Activated CD8-positive, alpha-beta memory T cell treated with anti-CD3 and anti-CD28 coated beads, Interleukin-2, amount 10 ng/mL, durations not matched to agents 7 days and 5 days (primary cell): ENCODE measurements at places on chromosomes 3 and 15. TPM values are rescaled to one million over a fixed set of nuclear protein-coding genes. Genes with fewer than 3 reads are reported as not detected.

- H3K36me3 ChIP-seq, result no peaks in the 10 kb centered on the region
- H3K4me1 ChIP-seq, result no peaks in the 10 kb centered on the region
- no peak for DNase-seq
- H3K27me3 ChIP-seq, result peaks cover 15% of the 10 kb centered on the region
Measured at GRCh38 chr3:57464801-57465200, 79.3 kb downstream of the DNAH12 start.

GRCh38 chr15:88257311-88258092 lies 963 bp upstream of the NTRK3 start:
- H3K27me3 ChIP-seq, result peaks cover 82% of the 10 kb centered on the region
- DNase-seq, result no peak
- peak overlapping the region; percentile 1 for H3K27ac ChIP-seq
- no peaks in the 10 kb centered on the region for H3K36me3 ChIP-seq

DNA sequence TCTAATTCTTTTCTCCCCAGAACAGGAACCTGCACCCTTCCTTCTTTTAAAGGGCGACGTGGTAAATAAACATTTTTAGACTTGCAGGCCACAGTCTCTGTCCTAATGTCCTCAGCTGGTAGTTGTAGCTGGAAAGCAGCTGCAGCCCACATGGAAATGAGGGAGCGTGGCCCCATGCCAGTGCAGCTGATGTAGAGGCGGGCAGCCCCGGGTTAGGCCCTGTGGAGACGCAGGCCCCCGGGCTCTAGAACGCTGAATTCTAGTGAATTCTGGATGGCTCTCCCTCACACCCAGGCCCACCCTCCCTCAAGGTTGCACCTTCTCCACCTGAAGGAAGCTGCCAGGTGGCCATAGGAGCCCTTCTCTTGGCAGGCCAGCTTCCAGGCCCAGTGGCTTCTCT lies 52.3 kb downstream of the PGPEP1L start:
- peaks cover 19% of the 10 kb centered on the region for H3K4me1 ChIP-seq
- H3K27me3 ChIP-seq, result no peaks in the 10 kb centered on the region
- peaks cover 1% of the 10 kb centered on the region for H3K36me3 ChIP-seq
- DNase-seq, result no peak
- H3K4me3 ChIP-seq, result no peak overlapping the region

DNA sequence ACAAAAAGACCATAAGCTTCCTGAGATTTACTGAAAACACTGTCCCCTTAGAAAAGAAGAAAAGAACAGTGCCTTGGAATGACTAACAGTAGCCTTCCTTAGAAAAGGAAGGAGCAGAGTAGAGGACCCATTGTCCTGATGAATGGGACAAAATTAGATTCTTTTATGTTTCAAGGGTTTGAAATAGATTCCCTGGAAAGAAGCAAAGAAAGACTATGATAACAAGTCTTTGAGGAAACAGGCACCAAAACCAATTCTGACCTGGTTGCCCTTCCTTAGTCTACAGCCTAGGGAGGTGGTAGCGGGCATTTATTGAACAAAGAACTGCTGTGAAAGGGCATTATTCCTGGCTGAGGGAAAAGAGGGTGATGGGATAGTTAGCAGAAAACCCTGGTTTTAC lies 1024.8 kb downstream of the TBL1XR1 start:
- no peaks in the 10 kb centered on the region for H3K36me3 ChIP-seq
- no peaks in the 10 kb centered on the region for H3K27me3 ChIP-seq
- H3K4me1 ChIP-seq, result no peaks in the 10 kb centered on the region
- H3K27ac ChIP-seq, result no peak overlapping the region
- H3K4me3 ChIP-seq, result no peak overlapping the region
- no peak for DNase-seq

GRCh38 chr3:27380433-27381357 lies 11.5 kb upstream of the NEK10 start:
- peaks cover 28% of the 10 kb centered on the region for H3K36me3 ChIP-seq
- no peak overlapping the region for H3K27ac ChIP-seq
- H3K4me3 ChIP-seq, result no peak overlapping the region
- DNase-seq, result no peak
- H3K4me1 ChIP-seq, result peaks cover 8% of the 10 kb centered on the region

DNA sequence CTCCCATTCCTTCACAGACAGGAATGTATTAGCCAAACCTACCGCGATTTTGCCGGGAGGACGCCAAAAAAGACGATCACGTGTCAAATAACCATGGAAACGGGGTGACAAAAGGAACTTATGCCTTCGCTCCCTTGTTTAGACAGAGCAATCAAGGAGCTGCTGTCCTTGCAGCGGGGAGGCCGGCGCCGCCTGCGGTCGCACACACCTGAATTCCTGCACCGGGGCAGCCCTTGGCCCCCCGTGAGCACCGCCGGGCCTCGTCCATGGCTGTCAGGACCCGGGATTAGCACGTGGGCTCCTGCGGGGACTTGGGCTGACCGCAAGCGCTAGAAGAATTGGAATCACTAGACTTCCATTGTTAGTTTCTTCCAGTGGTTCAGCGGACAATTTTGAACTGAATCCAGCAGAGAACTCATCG lies 193.1 kb downstream of the SHQ1 start:
- no peak for DNase-seq
- H3K27ac ChIP-seq, result no peak overlapping the region
- H3K4me1 ChIP-seq, result peaks cover 11% of the 10 kb centered on the region
- H3K27me3 ChIP-seq, result peaks cover 7% of the 10 kb centered on the region

CCR8 gene
- total RNA-seq, result 47.6 TPM

GOLIM4 gene
- total RNA-seq, result 6.4 TPM

FBXO40 gene
- not detected for total RNA-seq
